ENCODE measurements at places on chromosomes 2 and 18. TPM values are rescaled to one million over a fixed set of nuclear protein-coding genes. Genes with fewer than 3 reads are reported as not detected.

The RUFY4 gene
- 0.44 TPM for total RNA-seq

GRCh38 chr2:218282173-218282991 lies 9.9 kb downstream of the TMBIM1 start:
- no peak for DNase-seq

GRCh38 chr2:7777668-7778067 lies 860.5 kb downstream of the RNF144A start:
- no peak for DNase-seq

- DNase-seq, result no peak
These were observed 122.2 kb downstream of the TANC1 start for GRCh38 chr2:159090514-159091201.

GRCh38 chr2:98801286-98801685 lies 70.4 kb upstream of the MGAT4A start:
- DNase-seq, result no peak

GRCh38 chr2:177747384-177747783 lies 325.2 kb downstream of the PDE11A start:
- DNase-seq, result no peak

DNA sequence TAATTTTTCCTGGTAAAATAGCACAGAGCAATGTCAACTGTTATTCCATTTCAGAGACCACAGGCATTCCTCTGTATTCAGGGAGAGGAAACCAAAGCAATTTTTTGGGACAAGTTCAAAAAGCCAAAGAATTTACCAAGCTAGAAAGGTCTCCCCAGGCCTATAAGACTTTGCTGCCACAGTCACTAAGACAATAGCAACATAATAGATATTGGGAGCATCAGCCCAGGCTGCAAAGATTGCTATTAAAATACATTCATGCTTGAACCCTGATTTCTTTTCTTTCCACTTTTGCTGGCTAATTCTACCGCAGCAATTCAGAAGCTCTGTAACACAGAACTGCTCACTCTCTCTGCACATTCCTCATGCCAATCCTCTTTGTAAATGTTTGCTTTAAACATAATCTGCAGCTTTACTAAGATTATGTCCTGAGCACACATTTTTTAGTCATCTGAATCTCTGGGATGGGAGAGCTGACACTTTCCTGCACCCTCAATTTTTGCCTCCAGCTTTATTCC lies 76.3 kb downstream of the CLHC1 start:
- no peak for DNase-seq

Data from H9 (cell line).